ENCODE measurements at places on chromosomes 11 and 22. TPM values are rescaled to one million over a fixed set of nuclear protein-coding genes. Genes with fewer than 3 reads are reported as not detected.

RFPL2 gene
- not detected for polyA plus RNA-seq

TBX10 gene
- polyA plus RNA-seq = not detected

GVQW3 gene
- polyA plus RNA-seq = 5.0 TPM

MYRF gene
- 1.5 TPM for polyA plus RNA-seq

NCF4 gene
- 4.5 TPM for polyA plus RNA-seq

DNA sequence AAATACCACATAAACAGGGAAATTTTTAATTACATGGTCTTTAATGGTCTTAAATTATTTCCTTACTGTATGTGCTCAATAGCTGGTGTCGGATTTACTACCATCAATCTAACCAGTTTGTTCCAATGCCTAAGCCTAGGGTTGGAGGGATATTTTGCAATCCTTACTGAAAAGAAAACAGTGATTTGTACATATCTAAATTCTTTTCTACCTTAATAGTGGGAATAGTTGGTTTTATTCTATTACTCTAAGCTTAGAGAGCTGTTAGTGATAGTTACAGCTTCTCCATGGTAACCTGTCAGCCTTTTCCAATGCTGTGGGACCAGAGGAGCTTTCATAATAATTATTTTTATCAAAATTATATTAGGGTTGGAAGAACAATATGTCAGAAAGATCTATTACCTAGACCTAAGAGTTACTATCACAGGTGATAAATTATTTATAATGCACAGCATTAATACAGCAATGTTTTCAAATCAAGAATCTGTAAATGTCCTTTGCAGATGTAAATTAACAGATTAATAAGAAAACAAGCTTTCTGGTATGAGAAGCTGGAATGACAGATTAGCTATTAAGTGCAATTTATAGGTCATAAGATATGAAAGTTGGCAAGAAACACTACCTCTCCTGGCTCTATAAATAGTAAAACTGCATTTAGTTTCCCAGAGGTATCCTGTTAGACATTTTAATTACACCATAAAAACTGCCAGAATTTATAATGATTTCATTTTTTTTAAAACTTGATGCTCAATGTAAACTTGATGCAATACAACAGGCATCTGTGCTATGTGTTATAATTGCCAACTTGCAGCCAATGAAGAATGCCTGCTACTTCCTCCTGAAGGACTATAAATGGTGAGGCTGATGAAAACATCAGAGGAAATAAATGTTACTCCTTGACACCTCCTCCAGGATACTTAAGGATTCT, 262.0 kb upstream of the PITPNB start:
- DNase-seq = no peak

- no peak for DNase-seq
These were observed 12.2 kb downstream of the KCTD17 start for GRCh38 chr22:37063431-37064420.

GRCh38 chr11:131744847-131745246, 374.4 kb downstream of the NTM start:
- no peak for DNase-seq

GRCh38 chr11:44282620-44283019, 27.3 kb downstream of the ALX4 start:
- DNase-seq = no peak

DNA sequence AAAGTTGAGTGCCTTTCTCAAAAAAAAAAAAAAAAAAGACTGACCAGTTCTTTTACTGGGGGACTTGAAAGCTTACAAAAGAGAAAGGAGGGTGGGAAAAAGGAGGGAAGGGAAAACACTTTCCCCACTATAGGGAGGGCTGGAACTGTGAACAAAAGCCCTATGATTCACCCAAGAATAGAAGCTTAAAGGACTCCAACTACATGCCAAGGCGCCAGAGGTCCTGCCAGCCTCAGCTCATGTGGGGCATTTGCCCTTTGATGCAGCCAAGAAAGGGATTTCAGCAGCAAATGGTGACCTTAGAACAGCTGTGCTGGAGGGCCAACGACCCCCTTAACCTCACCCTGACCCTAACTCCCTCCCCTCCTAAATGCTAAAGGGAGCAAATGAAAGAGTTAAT, 160.0 kb downstream of the NTM start:
- DNase-seq = no peak

DNA sequence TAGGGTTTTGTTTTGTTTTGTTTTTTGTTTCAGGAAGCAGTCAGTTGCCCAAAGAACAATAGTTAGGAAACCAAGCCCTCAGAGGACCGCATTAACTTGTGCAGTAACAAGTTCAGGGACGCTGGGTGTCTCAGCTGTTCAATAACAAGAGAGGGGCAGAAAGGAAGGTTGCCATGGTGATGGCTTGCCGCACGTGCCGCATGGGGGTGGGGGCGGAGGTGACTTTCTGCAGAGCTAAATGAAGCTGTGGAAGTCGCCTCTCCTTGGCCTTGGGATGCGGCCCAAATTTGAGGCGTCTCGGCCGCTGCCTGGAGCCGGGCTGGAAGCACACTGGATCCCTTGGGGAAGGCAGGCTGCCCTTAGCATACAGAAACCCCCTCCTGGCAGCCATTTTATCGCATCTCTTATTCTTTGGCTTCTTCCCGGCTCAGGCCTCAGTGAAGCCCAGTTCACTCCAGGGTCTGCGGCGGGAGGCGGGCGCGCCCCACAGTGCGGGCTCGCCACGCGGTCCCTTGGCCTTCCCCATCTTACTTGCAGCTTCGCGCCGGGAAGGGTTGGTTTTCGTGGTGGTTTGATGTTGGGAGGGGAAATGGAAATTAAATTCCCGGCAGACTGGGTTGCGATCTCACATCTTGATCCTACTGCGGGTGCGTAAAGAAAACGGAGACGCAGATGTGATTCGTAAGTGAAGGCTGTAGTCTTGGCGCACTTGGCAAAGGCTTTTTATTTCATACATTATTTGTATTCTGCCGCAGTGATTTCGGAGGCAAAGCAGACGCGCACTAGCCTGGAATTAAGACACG, 94.3 kb downstream of the SLC17A6 start:
- DNase-seq = peak; percentile 83

- no peak for DNase-seq
These were observed 20.8 kb downstream of the CSNK2A3 start for GRCh38 chr11:11332141-11332710.

GRCh38 chr11:86287468-86287796, 14.6 kb upstream of the HIKESHI start:
- no peak for DNase-seq

Measured in hindlimb muscle (tissue), 1 donor.